ENCODE measurements at places on chromosomes 7 and 10.

DNA sequence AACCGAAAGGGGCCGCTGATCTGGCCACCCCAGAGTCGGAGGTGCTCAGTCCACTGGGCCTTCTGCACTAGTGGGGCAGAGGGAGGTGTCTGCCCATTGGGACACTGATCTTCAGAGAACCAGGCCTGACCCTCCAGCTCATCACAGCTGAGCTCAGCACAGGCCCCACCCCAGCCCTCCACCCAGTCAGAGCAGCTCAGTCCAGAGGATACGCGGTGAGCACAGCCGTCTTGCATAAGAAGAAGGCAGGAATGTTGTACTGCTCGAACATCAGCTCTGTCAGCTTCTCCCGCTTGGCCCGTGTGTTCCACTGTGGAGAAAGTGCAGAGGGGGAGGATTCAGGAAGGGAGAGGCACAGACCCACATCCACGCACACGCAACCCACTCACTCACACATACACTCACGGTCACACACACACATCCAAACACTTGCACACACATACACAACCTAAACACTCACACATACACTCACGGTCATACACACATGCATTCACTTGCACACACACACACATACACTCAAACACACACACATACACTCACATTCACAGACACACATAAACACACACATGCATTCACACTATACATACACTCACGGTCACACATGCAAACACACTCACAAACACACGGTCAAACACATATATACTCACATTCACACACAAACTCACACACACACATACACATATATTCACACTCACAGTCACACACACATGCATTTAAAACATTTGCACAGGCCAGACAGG lies 6.3 kb downstream of the ACTL6B start:
- no peak for DNase-seq

DNA sequence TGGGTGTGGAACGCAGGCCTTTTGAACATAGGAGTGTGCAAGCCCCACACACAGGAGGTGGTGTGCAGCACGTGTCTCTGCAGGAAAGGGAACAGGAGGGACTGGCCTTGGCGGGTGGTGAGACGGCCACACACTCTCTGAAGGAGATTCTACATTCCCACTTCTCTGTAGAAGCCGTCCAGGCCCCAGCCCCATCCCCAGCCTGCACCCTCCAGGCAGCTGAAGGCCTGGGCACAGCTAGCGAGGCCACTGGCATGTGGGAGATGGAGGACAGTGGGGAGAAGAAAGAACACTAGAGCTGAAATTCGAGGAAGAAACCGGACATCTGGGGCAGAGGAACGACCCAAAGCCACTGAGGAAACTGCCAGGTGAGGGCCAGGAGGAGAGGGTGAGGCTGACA lies 507.3 kb downstream of the DNAJB6 start:
- DNase-seq: no peak

DNA sequence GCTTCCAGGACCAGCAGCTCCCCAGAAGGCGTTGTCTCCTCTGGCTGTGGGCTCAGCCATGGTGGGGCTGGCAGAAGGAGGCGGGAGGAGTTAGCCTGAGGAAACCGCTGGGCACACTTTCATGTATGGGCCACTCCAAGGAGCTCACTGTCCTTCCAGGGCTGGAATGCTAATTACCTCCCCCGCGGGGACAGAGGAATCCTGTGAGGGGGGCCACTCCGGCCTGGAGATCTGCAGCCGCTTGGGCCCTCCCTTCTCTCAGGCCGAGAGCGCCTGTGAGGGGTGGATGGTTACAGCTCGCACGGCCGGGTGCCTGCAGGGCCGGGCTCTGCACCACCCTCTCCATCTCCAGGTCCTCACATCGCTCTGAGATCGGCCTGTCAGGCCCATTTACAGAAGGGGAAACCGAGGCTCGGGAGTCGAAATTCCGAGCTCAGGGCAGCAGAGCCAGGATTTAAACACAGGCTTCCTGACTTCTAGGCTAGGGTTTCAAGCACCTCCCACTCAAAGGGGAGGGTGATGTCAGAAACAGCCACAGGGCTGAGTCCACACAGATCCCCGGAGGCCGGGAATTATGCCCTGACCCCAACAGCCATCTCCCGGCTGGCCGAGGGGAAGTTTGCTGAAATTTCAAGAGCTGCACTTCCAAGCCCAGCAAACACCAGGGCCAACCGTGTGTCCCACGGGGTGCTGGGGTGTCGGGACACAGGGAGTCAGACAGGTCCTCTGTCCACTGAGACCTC lies 59.1 kb downstream of the PDGFA start:
- no peak for DNase-seq

- no peak for DNase-seq
Measured at GRCh38 chr7:21902240-21902639, 43.5 kb downstream of the CDCA7L start.

- DNase-seq: no peak
Measured at GRCh38 chr10:125008689-125009638, 67.0 kb downstream of the ZRANB1 start.
